Activated CD4-positive, alpha-beta T cell treated with anti-CD3 and anti-CD28 coated beads, Interleukin-2, amount 10 ng/mL, durations not matched to agents 7 days and 5 days (primary cell): ENCODE measurements at places on chromosomes 16 and 17.
A peak's percentile ranks its signal among the peaks of the same experiment; 100 is the strongest.

DNA sequence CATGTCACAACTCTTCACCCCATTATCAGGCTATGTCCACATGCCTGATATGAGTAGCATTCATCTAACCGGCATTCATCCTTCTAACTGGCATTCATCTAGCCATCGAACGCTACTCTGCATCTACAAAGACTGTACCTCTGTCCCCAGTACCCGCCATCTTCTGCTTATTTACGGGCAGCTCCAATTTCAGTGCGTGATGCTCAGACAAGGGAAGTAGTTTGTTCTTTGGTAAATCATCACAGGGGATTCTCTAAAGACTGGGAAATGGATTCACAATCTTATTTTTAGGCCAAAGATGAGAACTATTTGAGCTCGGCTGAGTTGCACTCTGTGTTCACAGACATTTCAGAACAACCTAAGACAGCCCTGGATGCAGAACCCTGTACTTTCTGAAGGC lies 39.4 kb downstream of the STAT5B start:
- no peak for DNase-seq

DNA sequence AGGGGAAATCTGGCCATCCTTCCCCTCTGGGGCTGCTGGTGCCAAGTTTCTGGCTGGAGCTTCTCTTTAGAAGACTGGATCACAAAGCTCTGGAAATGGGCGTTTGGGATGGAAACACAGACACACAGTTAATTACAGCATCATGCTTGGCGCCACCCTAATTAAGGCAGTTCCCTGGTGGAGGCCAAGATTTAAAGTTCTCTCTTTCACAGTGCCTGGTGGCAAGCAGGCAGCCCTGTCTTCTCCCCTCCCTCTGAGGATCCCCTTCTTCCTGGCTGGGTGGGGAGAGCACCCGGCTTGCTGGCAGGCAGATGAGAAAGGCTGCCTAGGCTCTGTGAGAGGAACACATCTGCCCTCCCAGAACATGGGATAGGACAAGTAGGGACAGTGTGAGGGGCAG lies 59.0 kb upstream of the NKD1 start:
- DNase-seq: no peak

DNA sequence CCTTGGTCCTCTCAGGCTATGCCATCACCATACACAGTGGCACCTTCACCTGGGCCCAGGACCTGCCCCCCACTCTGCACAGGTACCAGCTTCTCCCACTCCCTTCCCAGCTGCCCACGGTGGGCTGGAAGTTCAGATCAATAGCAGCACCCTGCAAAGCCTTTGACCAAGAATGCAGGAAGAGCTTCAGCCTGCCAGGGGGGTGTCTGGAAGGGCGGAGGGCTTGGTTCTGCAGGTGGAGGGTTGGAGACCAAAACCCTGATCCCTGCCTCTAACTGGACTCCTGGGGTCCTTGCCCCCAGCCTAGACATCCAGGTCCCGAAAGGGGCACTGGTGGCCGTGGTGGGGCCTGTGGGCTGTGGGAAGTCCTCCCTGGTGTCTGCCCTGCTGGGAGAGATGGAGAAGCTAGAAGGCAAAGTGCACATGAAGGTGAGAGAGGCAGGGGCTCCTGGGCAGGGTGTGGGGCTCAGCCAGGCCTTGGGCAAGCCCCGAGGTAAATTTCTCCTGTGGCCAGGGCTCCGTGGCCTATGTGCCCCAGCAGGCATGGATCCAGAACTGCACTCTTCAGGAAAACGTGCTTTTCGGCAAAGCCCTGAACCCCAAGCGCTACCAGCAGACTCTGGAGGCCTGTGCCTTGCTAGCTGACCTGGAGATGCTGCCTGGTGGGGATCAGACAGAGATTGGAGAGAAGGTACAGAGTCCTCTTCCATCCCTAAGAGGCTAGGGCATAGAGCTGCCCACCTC lies 34.3 kb downstream of the ABCC3 start:
- DNase-seq: no peak

- no peak for DNase-seq
Measured at GRCh38 chr17:82217530-82218204, 5.0 kb upstream of the CCDC57 start.

DNA sequence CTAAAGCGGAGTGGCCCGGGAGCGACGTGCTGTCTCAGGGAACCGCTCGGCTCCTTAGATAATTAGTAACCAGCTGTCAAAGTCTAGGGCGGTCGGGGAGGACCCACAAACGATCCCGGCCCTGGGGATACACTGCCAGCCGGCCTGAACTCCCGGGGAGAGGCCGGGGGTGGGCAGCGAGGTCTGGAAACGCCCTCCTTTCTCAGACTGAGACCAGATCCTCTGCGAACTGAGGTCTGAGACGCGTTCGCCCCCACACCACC lies 1.3 kb downstream of the HNF1B start:
- DNase-seq: no peak

DNA sequence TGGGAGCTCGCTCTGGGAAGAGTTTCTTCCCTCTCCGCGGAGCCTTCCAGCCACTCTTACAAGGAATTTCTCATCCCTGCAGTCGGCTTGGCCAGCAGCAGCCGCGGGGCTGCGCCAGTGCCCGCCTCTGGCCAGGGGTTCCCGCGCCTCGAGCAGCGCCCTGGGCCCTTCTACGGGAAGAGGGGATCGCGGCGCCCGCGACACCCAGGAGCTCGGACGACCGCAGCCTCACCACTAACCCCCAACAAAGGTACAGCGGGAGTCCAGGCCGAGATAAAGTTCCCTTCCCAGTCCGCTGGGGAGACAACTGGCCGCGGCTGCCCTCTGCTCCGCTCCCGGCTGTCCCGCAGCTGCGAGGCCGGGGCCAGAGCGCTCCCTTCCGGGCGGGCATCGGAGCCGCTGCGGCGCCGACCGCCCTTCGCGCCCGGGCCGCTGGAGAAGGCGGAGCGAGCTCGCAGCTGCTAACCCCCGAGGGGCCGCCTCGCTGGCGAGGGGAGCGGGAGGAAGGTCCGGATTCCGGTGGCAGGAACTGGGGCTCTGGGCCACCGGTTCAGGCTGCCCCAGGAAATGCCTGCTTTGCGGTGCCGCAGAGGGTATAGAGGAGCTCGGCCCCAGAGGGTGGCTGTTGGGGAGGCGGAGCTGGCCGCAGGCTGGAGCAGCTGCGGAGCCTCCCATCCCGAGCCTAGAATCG lies 3.6 kb upstream of the HS3ST3B1 start:
- DNase-seq: peak; percentile 26

GRCh38 chr17:59490216-59490615 lies 75.2 kb upstream of the DHX40 start:
- no peak for DNase-seq

DNA sequence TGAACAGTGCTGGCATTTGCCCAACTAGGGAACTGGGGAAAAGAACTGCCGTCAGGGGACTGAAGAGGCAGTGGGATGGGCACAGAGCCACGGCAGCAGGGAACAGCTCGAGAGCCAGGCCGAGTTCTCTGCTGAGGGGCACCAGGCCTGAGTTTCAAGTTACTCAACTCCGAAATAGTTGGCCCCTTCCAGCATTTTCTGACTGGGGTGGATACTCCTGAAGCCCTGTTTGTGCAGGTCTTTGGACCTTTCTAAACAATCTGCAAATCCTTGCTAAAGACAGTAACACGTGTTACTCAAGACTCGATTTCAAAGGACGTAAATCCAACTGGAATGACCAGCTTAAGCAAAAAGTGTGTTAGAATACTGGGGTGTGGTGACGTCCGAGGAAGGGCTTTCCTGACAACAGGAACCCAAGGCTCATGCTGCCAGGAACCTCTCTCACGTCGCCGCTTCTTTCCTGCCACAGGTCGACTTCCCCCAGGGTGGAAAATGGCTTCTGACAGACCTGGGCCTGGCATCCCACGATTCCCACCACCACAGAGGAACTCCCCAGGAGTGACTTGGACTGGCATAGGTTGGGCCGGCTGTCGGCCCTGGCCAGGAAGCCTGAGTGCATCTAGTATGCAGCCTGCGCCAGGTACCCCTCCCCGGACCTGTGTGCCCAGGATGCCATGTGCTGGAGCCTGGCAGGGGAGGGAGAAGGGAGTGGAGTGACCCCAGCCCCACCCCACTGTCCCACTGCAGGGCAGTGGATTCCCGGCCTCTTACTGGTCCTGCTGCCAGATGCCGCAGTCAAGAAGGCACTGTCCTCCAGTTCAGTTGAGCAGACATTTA lies 71.9 kb downstream of the N4BP1 start:
- DNase-seq: no peak

DNA sequence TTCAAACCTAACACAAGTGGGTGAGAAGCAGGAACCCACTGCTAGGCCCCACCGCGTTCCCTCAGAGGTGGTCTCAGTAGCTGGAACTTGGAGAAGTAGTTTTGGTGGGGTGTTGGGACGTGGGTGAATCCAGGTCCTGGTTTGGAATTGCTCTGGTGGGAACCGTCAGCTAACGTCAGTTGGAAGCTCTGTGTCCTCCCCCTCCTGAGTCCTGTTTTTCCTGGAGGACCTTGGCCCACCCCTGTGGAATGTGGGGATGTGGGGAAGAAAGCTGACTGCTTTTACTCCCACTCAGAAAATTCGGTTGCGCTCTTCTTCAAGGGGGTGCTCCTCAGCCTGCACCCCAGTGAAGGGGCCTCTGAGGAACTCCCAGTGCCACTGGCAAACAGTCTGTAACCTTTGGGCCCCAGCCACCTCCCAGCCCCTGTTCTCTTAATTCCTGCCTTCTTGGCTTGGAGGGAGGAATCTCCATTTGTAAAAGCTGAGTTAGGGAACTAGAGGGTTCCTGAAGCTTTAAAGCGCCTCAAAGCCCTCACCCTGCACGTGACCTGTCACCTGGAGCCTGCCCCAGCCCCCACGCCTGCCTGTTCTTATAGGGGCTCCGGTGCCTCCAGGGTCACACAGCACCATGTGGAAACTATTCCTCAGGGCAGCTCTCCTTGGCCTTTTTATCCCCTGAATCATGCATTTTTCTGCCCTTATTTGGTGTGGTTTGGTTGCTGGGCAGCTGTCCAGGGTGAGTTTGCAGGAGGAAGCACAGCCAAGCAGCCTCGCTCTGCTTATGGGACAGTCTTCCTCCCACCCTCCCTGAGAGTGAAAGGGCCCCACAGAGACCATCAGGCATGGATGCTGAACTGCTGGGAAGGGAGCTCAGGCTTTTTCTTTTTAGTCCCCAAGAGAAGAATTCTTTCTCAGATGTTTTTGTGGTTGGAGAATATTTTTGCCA lies 16.2 kb upstream of the NAGLU start:
- no peak for DNase-seq

- DNase-seq: no peak
Measured at GRCh38 chr17:828761-829160, 46.6 kb downstream of the MRM3 start.

GRCh38 chr16:22267764-22268163 lies 29.4 kb upstream of the POLR3E start:
- DNase-seq: no peak

DNA sequence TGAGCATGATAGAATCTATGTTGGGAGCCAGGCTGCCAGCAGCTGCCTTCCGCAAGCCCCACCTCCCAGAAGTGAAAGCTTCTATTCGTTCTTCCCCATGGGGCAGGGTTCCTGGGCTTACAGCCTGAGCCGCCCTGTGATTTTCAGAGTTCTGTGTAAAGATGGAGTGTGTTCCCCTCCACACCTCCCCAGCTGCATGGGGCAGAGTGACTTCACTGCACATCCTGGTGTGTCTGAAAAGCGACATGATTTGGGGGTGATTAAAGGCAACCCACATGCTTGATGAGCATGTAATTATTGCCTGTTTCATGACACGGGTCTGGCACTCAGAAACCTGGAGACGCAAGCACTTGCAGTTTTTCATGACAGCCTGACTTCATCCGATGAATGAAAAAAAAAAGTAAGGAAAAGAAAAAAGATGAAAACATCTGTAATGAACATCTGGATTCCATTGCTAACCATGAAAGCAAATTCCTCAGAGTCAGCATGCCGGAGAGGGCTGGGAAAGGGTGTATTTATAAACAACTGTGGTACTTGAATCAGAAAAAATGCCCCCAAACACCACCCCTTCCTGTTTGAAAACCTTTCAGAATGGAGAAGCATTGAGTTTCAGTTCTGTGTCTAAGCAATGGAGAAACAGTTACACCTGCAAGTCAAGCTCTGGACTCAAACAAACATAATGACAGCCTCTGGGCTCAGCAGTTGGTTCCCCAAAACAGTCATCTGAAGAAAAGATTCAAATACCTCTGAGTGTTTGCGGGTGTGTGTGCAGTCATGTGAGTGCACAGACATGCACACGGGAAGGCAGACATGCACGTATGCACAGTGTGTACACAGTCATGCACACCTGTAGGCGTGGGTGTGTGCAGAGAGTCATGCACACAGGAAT lies 266.0 kb downstream of the ENGASE start:
- DNase-seq: no peak

GRCh38 chr17:43211480-43212402 lies at the start of gene TMEM106A:
Gene TMEM106A, plus strand, starts transcription at chr17:43211875. Its CDS starts 1,167 bp downstream, at chr17:43213042.
- peak; percentile 80 for DNase-seq

DNA sequence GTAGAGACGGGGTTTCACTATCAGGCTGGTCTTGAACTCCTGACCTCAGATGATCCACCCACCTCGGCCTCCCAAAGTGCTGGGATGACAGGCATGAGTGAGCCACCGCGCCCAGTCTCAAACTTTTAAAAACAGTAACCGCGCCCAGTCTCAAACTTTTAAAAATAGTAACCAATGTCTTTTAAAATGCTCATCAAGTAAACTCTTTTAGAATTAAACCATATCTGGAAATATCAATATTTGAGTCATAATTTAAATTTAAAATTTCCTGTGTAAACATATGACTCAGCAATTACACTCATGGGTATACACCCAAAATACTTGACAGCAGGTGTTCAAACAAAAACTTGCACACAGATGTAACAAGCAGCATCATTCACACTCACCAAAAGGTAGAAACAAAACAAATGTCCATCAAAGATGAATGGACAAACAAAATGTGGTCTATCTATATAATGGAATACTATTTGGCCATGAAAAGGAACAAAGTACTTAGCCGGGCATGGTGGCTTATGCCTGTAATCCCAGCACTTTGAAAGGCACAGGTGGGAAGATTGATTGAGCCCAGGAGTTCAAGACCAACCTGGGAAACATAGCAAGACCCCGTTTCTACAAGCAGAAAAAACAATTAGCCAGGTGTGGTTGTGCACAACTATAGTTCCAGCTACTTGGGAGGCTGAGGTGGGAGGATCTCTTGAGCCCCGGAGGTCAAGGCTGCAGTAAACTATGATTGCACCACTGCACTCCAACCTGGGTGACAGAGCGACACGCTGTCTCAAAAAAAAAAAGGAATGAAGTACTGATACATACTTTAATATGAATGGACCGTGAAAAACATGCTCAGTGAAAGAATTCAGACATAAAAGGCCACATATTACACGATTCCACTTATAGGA lies 20.2 kb downstream of the ENPP7 start:
- DNase-seq: no peak
